ENCODE measurements at places on chromosomes 6 and 20. TPM values are rescaled to one million over a fixed set of nuclear protein-coding genes. Genes with fewer than 3 reads are reported as not detected.

- H3K36me3 ChIP-seq = no peaks in the 10 kb centered on the region
- no peaks in the 10 kb centered on the region for H3K4me1 ChIP-seq
- H3K27me3 ChIP-seq = no peaks in the 10 kb centered on the region
Measured at GRCh38 chr6:148452876-148453275, 110.2 kb downstream of the SASH1 start.

- peak; percentile 79 for DNase-seq
- peak overlapping the region; percentile 44 for H3K4me3 ChIP-seq
- H3K27me3 ChIP-seq = no peaks in the 10 kb centered on the region
Measured at GRCh38 chr6:30741789-30742315, 635 bp downstream of the FLOT1 start.

GRCh38 chr20:19918965-19919329, 98.2 kb upstream of the NAA20 start:
- H3K36me3 ChIP-seq = no peaks in the 10 kb centered on the region
- peak overlapping the region; percentile 26 for H3K27ac ChIP-seq
- H3K4me1 ChIP-seq = peaks cover 15% of the 10 kb centered on the region

GRCh38 chr6:100353276-100354015, 111.3 kb downstream of the SIM1 start:
- no peaks in the 10 kb centered on the region for H3K36me3 ChIP-seq
- H3K27me3 ChIP-seq = no peaks in the 10 kb centered on the region
- no peaks in the 10 kb centered on the region for H3K4me1 ChIP-seq
- no peak overlapping the region for H3K4me3 ChIP-seq

DNA sequence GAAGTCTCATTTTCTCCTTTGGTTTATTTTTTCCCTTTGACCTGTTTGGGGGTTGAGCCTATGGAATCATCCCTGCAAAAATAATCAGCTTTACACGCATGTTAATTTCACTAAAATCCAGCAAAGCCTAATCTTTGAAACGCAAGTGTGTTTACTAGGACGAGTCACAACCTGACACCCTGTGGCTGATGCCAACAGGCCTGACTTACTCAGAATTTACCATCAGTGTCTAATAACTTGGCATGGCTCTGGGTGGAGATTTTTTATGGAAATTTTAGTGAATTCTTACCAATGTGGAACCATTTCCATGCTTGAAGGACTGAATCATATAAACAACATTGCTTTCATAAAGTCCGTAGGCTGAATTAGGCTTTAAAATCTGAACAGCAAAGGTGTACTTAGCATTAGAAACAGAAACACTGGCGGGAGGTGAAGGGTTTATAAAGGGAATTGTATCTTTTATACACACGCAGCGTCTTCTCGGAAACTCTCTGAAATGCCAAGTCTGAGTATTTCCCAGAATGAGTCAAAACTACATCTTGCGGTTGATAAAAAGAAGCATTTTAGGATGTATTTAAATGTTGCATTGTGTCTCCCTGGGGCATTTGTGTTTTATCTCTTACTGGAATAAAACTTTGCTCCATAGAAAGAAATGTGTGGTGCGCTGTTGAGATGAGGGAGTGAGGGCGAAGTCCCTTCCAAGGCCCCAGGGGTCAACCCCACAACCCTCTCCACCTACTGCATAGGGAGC, 81.2 kb downstream of the DACT2 start:
- H3K36me3 ChIP-seq = no peaks in the 10 kb centered on the region
- no peaks in the 10 kb centered on the region for H3K27me3 ChIP-seq
- no peak for DNase-seq
- H3K4me3 ChIP-seq = no peak overlapping the region

The MACROD2 gene
- total RNA-seq = 3.1 TPM

The KCNK5 gene
- total RNA-seq = 11.4 TPM

- no peaks in the 10 kb centered on the region for H3K27me3 ChIP-seq
- H3K4me3 ChIP-seq = no peak overlapping the region
- H3K4me1 ChIP-seq = no peaks in the 10 kb centered on the region
- H3K27ac ChIP-seq = no peak overlapping the region
Measured at GRCh38 chr20:4788314-4788713, 66.6 kb downstream of the PRND start.

GRCh38 chr6:125966569-125966968, 10.0 kb downstream of the HINT3 start:
- H3K27me3 ChIP-seq = no peaks in the 10 kb centered on the region
- no peak overlapping the region for H3K27ac ChIP-seq
- no peaks in the 10 kb centered on the region for H3K4me1 ChIP-seq
- no peak for DNase-seq
- H3K36me3 ChIP-seq = no peaks in the 10 kb centered on the region

DNA sequence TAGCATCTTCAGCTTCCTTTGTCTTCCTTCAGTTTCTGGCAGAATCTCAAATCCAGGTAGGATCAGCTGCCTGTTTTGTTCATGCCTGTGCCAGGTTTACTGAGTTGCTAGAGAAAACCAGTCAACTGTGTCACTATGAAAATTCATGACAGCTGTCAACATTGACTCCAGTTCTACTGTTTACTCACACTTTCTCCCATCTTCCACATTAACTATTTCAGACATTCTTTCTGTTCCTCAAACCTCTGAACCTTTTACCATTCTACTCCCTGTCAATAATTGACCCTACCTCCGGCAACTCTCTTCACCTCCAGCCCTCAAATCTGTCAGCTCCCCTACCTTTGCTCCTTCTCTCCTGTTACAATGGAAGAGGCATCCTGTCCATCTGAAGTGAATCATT, 8.5 kb downstream of the ENPP4 start:
- no peak overlapping the region for H3K4me3 ChIP-seq
- H3K27ac ChIP-seq = no peak overlapping the region
- H3K27me3 ChIP-seq = no peaks in the 10 kb centered on the region
- DNase-seq = no peak
- no peaks in the 10 kb centered on the region for H3K4me1 ChIP-seq

The SOD2 gene
- total RNA-seq = 264 TPM

The PAX1 gene
- total RNA-seq = 0.44 TPM

DNA sequence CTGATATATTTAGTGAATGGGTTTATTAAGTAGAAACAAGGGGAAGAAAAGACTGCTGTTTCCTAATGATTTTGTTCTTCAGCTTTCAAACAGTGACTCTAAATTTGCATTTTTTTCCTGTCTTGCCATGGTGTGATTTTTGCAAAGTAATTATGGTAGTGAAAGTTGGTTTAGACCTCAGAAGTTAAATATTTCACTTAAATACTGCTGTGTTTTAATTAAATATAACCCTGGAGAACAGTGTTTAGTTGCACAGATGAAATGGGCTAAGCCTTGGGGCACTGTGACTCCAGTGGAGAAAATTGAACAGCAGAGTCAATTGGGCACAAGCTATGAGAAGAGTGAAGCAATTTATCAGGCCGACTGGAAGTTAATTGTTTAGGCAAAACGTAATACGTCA, 111.1 kb upstream of the MCHR2 start:
- no peak overlapping the region for H3K4me3 ChIP-seq
- no peaks in the 10 kb centered on the region for H3K36me3 ChIP-seq
- DNase-seq = no peak
- H3K27me3 ChIP-seq = peaks cover 4% of the 10 kb centered on the region
- H3K27ac ChIP-seq = no peak overlapping the region
- no peaks in the 10 kb centered on the region for H3K4me1 ChIP-seq

- DNase-seq = no peak
- no peaks in the 10 kb centered on the region for H3K27me3 ChIP-seq
- H3K4me1 ChIP-seq = peaks cover 3% of the 10 kb centered on the region
Measured at GRCh38 chr6:31094389-31094881, 17.9 kb downstream of the C6orf15 start.

DNA sequence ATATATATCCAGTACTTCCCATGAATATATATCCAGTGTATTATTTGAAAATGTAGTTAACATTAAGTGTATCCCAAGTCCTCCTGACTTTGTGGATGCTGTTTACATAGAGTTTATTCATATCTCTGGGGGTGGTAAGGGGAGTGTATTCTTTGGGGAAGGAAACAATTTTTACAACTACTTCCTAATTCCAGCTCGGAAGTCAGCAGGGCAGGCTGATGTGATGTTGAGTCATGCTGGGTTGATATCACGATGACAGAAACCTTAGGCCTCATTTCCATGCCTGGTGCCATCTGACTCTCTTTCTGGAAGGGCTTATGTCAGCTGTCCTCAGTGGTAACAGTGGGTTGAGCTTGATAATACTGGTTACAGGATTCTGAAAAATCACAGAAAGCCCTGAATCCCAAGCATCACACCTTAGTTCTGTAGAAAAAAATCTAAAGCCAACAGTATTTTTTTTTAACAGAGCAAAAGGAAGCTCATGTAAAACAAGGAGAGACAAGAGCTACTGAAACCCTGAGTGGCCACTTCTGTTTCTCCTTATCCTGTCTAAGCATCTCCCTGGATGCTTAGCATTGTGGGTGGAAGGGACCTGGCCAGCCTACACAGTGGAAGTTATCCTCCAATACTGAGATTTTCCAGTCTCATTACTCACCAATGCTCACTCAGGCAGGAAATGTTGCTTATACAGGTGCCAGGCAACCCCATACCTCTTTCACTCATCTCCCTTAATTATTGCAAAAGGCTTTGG, 75.2 kb upstream of the IYD start:
- DNase-seq = peak; percentile 44
- H3K4me1 ChIP-seq = no peaks in the 10 kb centered on the region
- no peak overlapping the region for H3K4me3 ChIP-seq
- peak overlapping the region; percentile 67 for H3K27ac ChIP-seq
- no peaks in the 10 kb centered on the region for H3K36me3 ChIP-seq
- H3K27me3 ChIP-seq = no peaks in the 10 kb centered on the region

DNA sequence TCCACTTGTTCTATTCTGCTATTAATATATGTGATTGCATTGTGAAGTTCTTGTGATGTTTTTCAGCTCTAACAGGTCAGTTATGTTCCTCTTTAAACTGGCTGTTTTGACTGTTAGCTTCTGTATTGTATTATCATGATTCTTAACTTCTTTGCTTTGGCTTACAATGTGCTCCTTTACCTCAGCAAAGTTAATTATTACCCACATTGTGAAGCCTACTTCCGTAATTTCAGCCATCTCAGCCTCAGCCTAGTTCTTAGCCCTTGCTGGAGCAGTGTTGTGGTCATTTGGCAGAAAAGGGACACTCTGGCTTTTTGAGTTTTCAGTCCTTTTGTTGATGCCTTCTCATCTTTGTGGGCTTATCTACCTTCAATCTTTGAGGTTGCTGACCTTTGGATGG, 440.2 kb downstream of the TBC1D32 start:
- no peak overlapping the region for H3K27ac ChIP-seq
- H3K4me3 ChIP-seq = no peak overlapping the region
- H3K27me3 ChIP-seq = no peaks in the 10 kb centered on the region
- DNase-seq = no peak

DNA sequence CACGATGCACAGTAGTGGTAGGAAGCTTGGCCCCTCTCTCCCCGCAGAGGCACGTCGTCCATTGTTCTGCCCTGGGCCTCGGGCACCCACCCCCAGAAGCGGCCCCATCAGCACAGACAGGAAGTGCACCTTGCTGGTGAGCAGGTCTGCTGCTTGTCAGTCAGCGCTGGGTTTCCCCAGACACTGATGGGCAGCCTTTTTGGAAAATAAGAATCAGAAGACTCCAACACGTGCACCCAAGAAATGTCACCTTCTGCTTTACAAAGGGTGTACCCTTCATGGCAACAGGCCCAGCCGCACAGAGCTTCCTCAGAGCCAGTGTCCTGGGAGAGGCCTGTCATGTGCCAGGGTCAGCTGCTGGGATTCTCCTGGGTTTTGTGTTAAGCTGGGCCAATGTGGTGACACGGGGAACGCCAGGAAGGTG, 34.7 kb upstream of the IRF4 start:
- DNase-seq = no peak
- H3K4me3 ChIP-seq = no peak overlapping the region
- H3K36me3 ChIP-seq = no peaks in the 10 kb centered on the region
- H3K27me3 ChIP-seq = no peaks in the 10 kb centered on the region
- no peak overlapping the region for H3K27ac ChIP-seq
- no peaks in the 10 kb centered on the region for H3K4me1 ChIP-seq

GRCh38 chr6:13935190-13935880, 10.6 kb downstream of the RNF182 start:
- H3K27ac ChIP-seq = no peak overlapping the region
- no peaks in the 10 kb centered on the region for H3K4me1 ChIP-seq
- no peak for DNase-seq

DNA sequence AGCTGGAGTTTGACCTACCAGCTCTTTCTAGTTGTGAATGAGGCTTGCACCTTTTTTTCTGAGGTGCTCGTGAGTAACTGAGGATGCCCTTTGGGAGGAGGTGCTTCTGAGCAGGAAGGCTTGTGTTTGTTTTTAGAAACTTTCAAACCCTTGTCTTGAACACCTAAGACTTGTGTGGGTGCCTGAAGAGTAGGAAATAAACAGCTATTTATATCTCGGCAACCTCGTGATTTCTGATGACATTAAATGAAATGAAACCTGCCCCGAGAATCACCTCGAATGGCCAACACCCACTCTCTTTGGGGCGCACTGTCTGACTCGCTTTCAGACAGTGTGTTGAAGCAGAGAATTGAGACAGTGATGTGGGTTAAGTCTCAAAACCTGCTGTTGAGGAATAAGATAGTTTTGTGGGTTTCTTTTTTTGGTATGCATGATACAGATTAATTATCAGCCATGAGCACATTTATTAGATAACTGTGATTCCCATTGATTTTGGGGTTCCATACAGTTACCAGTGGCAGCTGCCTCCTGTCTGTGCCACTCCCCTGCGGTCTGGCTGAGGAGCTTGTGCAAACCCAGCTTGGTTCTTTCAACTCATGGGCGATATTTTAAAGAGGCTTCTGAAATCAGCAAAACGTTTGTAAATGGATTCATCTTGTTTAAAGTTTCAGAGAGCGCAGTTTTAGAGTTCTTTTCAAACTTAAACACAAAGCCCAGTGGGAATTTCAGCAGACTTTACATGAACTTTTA, 8.4 kb downstream of the IRF4 start:
- H3K27ac ChIP-seq = no peak overlapping the region
- H3K4me1 ChIP-seq = no peaks in the 10 kb centered on the region
- DNase-seq = no peak
- no peak overlapping the region for H3K4me3 ChIP-seq
- no peaks in the 10 kb centered on the region for H3K36me3 ChIP-seq

The DYNLT2 gene
- total RNA-seq = 4.0 TPM

GRCh38 chr20:53736757-53737395, 143.2 kb upstream of the ZNF217 start:
- peak overlapping the region; percentile 95 for H3K27ac ChIP-seq
- no peaks in the 10 kb centered on the region for H3K36me3 ChIP-seq
- H3K4me1 ChIP-seq = peaks cover 63% of the 10 kb centered on the region
- no peak for DNase-seq
- H3K4me3 ChIP-seq = no peak overlapping the region

GRCh38 chr6:124430740-124431318, 531.4 kb upstream of the RNF217 start:
- H3K27ac ChIP-seq = no peak overlapping the region
- no peak for DNase-seq
- no peak overlapping the region for H3K4me3 ChIP-seq

- no peak overlapping the region for H3K4me3 ChIP-seq
- H3K4me1 ChIP-seq = peaks cover 17% of the 10 kb centered on the region
- H3K27me3 ChIP-seq = no peaks in the 10 kb centered on the region
- H3K27ac ChIP-seq = no peak overlapping the region
- H3K36me3 ChIP-seq = no peaks in the 10 kb centered on the region
- no peak for DNase-seq
Measured at GRCh38 chr6:119337252-119337651, 12.3 kb downstream of the MAN1A1 start.

- H3K27me3 ChIP-seq = no peaks in the 10 kb centered on the region
- peaks cover 4% of the 10 kb centered on the region for H3K4me1 ChIP-seq
- H3K36me3 ChIP-seq = no peaks in the 10 kb centered on the region
Measured at GRCh38 chr20:59948212-59948611, 8.0 kb downstream of the FAM217B start.

The DDRGK1 gene
- 95.2 TPM for total RNA-seq

- H3K27me3 ChIP-seq = no peaks in the 10 kb centered on the region
- no peak for DNase-seq
- H3K4me3 ChIP-seq = no peak overlapping the region
- no peaks in the 10 kb centered on the region for H3K36me3 ChIP-seq
- H3K27ac ChIP-seq = no peak overlapping the region
Measured at GRCh38 chr6:4103929-4104328, 25.0 kb upstream of the FAM217A start.
